ENCODE measurements at places on chromosomes 16 and 17.

DNA sequence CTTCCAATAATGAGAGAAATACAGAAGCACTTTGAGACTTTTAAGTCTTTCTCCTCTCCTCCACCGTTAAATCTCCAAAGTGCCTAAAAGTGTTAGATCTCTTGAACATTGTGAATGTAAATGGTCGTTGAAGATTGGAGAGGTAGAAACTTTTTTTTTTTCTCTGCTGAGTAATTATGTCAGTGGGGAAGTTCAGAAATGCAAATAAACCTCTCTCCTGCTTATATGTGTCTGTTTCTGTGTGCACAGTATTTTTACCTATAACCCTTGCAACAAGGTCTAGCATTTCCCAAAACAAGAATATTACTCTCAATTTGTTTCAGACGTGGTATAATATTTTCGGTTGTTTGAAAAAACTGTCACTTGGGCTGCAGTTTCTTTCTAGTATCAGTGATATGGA, 833.6 kb upstream of the CDH8 start:
- no peak for DNase-seq

GRCh38 chr16:56415875-56416274, 9.5 kb downstream of the AMFR start:
- DNase-seq, result no peak

DNA sequence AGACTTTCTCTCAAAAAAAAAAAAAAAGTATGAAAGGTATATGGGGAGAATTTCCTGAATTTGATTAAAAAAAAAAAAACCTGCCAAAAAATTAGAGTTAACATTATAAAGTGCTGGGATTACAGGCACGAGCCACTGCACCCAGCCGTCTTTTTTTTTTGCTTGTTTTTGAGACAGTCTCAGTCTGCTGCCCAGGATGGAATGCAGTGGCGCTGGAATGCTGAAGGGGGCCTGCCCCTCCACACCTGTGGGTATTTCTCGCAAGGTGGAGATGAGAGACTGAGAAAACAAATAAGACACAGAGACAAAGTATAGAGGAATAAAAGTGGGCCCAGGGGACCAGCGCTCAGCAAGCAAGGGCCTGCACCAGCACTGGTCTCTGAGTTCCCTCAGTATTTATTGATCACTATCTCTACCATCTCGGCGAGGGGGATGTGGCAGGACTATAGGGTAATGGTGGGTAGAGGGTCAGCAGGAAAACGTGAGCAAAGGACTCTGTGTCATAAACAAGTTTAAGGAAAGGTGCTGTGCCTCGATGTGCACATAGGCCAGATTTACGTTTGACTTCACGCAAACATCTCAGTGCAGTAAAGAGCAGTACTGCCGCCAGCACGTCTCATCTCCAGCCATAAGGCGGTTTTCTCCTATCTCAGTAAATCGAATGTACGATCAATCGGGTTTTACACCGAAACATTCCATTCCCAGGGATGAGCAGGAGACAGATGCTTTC, 117.2 kb downstream of the GOSR1 start:
- DNase-seq, result peak; percentile 42

DNA sequence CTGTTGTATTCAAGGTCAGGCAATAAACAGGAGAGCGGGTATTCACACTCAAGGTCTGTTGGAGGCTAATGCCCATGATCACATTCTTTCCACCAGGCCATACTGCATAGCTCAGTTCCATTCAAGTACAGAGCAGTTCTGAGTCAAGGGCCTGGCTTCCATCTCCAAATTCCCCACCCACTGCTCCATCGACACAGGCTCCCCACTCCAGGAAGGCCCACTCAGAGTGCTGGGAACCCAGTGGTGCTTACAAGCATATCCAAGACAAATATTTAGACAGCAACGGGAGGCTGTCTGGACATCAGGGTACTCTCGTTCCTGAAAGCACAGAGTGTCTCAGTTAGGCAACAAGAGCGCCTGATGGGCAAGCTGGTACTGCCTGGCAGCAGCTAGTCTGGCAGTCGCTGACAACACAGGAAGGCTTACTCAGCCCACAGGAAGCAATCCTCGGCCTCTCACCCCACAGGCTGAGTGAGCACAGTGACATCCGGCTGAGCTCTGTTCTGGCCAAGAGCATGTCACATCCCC, 40.9 kb downstream of the RFFL start:
- DNase-seq, result no peak

- no peak for DNase-seq
These were observed 32.5 kb downstream of the ADCY7 start for GRCh38 chr16:50298591-50299507.

DNA sequence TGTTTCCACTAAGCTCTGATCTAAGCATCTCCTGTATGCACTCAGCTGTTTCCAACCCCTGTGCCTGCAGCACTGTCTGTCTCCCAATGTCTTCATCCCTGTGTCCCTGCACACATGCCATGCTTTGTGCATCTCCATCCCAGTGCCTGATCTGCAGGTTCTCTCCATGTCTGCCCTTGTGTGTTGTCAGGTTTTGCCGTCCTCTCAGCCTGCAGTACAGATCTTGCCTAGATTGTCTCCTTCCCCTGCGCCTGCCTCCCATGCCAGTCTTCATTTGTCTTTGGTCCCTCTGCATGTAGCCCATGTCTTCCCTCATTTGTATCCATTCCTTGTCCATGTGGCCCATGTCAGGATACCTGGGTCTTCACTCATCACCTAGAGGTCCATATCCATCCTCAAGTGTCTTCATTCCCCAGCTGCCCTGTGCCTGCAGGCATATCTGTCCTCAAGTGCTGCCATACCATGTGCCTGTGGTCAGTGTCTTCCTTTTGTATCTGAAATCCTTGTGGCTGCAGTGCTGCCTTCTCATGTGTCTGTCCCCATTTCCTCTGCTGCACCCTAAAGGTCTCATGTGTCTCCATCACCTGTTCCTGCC, 71.5 kb downstream of the TNFRSF13B start:
- no peak for DNase-seq

GRCh38 chr16:3513892-3514583, 13.2 kb downstream of the CLUAP1 start:
- no peak for DNase-seq

DNA sequence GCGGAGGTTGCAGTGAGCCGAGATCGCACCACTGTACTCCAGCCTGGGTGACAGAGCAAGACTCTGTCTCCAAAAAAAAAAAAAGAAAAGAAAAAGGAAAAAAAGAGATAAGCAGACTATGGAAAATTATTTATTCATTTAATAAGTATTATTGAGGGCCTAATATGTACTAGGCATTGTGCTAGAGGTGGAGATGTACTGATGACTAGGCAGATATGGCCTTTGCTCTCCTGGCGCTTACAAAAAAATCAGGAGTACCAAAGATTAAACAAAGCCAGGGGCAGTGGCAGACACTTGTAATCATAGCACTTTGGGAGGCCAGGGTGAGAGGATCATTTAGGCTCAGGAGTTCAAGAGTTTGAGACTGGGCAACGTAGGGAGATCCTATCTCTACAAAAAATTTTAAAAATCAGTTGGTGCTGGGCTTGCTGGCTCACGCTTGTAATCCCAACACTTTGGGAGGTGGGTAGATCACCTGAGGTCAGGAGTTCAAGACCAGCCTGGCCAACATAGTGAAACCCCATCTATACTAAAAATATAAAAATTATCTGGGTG, 10.4 kb upstream of the TNRC6A start:
- no peak for DNase-seq

GRCh38 chr17:19321481-19322128, 40.9 kb downstream of the B9D1 start:
- peak; percentile 85 for DNase-seq

DNA sequence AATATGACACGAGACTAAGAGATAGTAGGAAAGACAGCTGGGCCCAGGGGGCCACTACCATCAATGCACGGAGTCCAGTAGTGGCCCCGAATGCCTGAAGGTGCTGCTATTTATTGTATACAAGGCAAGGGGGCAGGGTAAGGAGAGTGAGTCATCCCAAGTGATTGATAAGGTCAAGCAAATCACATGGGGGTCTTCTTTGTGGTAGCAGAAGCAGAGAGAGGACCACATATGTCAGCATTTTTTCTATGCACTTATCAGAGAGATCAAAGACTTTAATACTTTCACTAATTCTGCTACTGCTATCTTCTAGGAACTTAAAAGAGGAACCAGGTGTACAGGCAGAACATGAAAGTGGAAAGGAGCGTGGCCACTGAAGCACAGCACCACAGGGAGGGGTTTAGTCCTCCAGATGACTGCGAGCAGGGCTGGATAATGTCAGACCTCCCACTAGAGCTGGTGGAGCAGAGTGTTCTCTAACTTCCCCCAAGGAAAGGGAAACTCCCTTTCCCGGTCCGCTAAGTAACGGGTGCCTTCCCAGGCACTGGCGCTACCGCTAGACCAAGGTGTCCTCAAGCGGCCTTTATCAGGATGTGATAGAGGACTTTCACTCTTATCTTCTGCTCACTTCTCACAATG, 26.4 kb upstream of the ARL4D start:
- no peak for DNase-seq

DNA sequence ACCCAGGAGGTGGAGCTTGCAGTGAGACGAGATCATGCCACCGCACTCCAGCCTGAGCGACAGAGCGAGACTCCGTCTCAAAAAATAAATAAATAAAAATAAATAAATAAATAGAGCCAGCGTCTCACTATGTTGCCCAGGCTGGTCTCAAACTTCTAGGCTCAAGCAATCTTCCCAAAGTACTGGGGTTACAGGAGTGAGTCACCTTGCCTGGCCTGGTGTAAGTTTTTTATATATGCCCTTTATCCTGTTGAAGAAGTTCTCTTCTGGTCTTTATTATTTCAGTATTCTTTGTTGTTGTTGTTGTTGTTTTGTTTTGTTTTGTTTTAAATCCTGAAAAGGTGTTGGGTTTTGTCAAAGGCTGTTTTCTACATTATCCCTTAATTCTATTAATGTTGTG, 30.1 kb upstream of the ABCC1 start:
- no peak for DNase-seq

DNA sequence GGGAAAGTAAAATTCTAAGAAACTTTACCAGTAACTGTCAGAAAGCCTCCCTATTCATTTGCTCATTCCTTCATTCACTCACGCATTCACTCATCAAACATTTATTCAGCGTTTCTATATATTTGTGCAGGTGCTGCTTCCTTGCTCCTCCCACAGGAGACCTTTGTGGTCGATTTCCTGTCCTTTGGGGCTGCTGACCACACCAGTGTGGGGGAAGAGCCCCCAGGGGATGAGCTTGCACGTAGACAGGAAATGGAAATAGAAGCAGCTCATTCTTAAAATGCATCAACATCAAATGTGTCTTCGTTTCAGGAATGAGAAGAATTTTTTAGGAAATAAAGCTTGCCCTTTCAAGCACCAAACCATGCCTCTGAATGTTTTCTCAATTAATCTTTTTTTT, 9.6 kb downstream of the PIK3R6 start:
- DNase-seq, result peak; percentile 46

DNA sequence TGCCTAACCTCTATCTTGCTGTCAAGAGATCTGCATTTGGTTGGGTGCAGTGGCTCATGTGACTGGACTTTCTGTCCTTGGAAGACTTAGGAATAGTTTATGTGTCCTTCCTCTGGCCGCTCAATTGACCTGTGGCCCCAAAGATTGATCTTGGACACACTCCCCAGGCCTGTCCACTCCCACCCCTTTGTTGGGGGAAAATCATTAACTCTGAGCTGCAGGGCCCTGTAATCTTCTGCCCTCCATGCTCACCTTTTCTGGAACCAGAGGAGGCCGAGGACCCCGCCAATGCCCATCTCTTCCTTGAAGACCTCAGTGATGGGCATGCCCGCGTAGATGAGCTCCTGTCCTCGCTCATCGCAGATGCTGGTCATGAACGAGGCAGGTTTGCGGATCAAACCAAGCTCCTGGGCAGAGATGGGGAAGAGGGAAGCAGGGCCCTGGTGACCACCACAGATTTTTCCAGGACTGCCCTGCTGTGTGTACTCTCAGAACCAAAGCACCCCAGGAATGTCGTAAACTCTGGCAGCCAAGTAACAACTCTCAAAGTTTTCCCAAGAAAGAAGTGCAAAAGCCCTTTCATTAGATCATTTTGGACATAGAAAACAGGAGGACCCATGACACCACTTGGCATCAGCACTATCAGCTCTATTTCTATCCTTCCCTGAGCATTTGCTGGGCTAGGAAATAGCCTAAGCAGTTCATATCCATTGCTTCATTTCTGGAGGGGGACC, 8.5 kb upstream of the KLHL11 start:
- DNase-seq, result no peak

GRCh38 chr17:62703261-62703775, 75.8 kb downstream of the MRC2 start:
- DNase-seq, result no peak

DNA sequence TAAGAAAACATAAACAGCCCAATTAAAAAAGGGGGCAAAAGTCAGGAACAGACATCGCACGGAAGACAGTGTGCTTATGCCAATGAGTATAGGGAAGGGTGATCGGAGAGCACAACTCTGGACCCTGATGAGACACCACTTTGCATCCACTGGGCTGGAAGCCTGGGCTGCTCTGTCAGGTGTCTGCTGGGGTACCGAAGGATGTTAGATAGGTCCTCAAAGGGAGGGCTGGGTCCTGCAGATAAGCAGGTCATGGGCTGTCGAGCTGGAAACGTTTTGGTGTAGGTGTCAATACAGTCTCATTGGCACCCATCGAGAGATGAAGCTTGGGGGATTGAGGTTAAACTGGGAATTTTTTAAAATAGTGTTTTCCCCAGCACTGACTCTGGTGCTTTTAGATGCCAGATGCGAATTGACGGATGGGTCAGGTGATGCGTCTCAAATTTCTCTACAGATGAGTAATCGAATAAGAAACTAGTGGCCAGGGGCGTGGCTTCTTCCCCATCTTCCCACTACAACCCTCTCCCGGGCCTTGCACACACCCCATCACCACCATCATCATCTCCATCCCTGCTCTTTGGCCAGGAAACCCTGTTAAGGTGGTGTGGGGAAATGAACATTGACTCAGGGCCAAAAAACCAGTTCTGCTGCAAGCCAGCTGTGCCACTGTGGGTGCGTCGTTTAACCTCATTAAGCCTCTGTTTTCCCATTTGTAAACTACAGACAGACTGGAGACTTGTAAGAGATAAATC, 47.8 kb upstream of the IRF8 start:
- DNase-seq, result no peak

DNA sequence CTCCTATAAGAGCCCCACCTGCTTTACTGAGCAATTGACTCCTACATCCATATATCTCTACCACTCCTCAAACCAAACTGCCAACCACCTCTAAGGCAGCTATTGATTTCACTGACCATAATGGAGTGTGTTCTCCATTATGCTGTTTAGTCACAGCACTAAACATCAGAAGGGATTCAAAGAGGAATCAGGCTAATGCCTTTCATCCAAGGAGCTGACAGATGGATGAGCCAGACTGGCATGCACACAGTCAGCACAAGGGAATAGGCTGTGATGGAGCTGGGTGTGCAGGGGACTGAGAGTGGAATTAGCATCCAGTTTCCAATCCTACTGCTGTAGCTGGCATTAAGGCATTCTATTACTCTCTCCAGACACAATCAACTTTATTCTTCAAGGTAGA, 88.7 kb upstream of the CCL2 start:
- no peak for DNase-seq
